ENCODE measurements at places on chromosomes 2 and 18.

- no peak for DNase-seq
These were observed 341.1 kb downstream of the ARL6IP6 start for GRCh38 chr2:153059338-153060052.

DNA sequence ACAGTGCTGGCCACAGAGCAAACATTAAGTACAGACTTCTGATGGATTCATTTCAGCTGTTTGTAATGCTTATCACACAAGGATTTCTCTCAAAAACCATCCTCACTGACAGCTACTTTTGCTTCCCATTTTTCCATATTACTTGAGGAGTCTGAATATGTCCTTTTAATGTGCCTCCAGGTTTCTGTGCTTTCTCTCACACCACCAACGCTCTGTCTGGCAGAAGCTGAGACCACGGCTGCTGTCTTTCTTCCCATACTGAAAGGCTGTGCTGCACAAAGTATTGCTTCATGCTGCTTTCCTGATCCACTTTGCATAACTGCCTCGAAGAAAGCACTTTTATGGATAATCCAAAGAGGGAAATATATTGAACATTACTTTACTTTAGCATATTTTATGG lies 312.1 kb upstream of the ZEB2 start:
- DNase-seq: no peak

DNA sequence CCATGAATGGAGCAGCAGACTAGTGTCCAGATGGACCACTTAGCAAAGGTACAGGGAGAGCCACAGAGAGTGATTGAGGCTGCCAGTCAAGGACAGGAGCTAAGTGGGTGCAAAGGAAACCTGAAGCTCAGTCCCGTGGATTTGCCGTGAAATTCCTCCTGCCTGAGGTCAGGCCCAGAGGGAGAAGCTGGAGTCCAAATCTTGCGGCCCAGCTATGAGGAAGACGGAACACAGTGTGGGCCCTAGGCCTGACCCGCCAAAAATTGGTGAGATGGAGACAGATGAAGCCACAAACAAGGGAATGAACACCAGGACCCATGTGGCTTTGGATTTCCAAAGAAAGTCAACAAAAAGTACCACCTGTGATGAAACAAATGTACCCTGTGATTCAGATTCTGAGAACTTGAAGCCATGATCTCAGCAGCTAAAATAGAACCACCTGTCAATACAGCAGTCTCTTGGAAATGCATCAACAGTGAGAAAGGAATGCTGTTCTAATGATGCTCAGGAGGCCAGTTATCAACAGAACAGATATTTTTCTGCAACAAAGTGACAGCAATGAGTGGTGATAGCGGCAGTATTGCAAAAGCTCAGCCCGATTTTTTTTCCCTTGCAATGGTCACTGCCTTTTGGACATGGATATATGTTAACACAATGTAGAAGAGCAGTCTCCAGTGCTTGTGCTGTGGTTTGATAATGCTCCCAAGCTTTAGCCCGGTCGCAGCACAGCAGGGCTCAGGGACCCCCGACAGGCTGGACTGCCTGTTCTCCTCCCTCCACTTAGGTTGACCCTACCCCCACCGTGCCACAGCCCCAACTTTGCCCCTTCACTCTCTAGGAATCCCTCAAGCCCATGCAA lies 10.7 kb downstream of the COL6A3 start:
- no peak for DNase-seq

DNA sequence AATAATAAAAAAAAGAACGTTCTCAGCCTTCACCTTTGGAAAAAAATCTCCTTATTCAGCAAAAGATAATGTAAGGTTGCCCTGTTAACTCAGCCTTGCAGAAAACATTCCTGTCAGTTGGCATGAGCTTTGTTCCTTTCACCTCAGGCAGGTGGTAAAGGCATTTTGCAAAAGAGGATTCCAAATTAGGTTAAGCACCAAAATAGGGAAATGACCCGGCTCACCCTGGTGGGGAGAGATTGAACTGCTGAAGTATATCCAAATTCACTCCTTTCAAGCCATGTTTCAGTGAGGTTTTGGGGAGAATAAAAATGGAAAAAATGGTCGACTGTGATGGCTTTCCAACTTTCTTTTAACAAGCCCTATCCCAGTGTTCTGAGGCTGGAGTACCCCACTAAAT lies 1988.8 kb upstream of the PIK3C3 start:
- DNase-seq: no peak

DNA sequence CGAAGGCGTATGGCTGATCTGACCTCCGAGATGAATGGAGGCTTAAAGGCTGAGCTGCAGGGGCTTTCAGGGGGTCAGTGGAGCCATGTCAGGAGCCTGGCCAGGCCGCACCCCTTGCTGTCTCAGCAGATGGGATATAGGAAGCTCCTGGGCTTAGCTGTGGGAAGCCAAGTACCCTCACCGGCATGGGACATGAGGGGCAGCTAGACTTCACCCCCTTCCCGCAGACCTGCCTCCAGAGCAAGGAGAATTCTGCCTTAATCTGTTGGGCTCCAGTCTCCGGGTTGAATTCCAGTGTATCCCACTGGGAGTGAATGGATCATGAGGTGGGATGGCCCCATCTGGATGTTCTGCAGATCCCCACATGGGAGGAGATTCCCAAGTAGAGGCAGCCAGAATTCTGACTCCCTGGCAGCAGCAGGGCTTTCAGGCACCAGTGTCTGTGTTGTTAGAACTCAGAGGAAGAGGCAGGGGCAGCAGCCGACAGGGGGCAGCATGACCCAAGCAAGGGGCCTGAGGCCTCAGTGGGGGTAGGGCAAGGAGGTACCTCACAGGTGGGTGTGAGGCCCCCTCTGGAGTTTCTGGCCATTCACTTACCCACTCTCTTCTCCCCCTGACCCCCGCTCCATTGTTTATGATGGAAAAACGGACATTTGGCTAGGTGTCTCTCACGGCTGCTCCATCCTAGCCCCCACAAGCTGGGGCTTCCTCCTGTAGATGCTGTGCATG lies 19.1 kb downstream of the CAPG start:
- peak; percentile 62 for DNase-seq

DNA sequence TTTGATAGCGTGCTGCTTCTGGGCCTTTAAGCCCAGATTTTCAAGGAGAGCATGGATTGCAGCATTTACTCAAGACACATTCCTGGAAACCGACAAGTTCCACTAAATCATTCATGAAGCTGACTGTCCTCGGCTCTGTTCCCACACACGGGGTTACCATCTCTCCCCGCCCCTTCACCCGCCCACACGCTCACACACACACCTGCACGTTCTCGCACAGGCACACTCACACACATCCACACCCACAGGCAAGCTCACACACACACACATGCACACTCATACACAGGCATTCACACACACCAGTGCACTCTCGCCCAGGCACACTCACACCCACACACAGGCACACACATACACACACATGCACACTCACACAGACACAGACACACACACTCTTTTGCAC lies 150.0 kb upstream of the AGAP1 start:
- no peak for DNase-seq

DNA sequence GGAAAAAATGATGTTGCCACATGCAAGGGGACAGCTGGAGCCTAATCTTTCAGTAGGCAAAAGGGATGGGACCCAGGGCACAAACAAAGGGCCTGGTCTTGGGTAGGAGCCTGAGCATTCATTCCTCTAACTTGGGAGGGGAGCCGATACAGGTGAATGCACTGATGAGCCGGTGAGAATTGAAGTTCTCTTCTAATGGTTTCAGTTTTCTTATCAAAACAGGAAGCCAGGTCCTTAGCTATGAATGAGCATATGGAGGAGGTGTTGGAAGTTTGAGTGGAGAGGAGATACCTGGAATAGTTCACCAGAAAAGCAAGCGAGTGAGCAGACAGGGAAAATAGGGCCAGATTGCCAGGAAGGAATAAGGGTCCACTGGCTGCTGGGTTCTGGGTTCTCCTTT lies 10.1 kb downstream of the DPP4 start:
- DNase-seq: no peak

DNA sequence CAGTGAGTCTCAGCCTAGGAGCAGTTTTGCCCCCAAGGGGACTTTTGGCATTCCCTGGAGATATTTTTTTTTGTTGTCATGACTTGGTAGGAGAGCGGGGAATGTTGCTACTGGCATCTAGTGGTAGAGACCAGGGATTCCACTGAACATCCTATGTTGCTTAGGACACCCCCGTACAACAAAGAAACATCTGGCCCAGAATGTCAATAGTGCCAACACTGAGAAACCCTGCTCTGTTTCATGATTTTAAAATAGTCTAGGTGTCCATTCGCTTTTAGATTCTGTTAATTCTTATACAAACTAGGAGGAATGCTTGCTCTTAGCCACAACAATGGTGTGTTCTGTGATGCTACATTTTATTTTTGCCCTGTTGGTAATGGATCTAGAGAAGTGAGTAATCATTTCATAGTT lies 225.8 kb upstream of the SIX3 start:
- no peak for DNase-seq

DNA sequence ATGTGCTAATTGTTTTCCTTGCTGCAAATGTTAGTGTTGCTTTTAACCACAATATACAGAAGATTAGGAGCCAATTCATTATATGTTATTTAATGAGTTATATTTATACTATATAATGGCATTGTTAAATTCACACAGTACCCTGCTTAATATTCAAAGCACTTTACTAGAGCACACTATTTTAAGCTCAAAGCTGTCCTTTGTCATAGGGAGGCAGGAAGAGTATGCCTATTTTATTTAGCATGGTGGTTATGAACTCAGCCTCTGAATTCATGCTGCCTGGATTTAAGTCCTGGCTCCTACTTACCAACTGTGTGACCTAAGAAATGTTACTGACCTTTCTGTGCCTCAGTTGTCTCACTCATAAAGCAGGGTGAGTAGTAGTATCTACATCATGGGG lies 80.5 kb downstream of the FASTKD2 start:
- DNase-seq: no peak

DNA sequence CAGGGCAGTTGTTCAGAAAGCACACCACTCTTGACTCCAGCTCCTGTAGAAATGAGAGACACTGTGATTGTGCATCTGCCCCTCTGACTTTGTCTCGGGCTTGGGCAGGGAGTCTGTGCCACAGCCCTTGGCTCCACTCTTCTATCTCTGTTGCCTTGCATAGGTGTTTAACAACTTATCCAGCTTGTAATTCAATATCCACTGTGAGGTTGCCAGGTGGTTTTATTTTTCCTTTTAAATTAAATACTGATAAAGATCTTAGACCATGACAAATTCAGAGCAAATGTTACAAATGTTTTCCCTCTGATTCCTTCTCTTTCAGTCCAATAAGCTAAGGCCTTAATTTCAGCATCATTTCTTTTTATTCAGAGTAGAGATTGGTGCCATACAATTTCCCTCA lies 421.7 kb downstream of the STK39 start:
- no peak for DNase-seq

GRCh38 chr2:191670076-191670475 lies 7.9 kb upstream of the NABP1 start:
- no peak for DNase-seq

- no peak for DNase-seq
These were observed 298.1 kb downstream of the TGIF1 start for GRCh38 chr18:3748086-3748485.

DNA sequence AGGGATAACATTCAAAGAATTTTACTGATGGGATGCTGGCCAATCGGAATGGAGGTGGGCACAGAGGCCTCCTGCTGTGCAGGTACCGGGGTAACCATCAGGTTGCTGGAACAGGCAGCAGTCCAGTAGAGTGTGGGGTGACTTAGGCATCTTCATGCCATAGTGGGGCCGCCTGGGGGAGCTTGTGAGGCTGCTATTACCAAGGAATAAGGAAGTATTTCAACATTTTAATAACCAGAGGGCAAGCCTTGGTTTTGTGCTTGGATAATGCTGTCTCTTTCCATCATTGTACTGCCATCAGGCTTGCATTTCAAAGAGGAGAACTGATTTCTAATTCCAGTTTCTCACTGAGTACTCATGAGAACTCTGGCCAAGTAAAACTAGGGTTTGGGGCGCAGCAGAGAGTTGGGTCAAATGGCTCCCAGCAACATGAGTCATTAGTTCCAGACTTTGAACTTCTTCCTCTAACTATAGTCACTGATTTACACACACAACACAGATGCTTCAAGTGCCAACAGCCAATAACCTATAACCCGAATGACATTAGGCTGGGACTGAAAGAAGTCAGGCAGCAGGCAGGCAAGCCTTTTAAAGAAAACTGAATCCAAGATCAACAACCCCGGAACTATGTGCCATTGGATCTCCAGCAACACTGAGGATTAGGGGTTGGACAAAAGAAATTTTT lies 56.1 kb upstream of the FHL2 start:
- DNase-seq: no peak

DNA sequence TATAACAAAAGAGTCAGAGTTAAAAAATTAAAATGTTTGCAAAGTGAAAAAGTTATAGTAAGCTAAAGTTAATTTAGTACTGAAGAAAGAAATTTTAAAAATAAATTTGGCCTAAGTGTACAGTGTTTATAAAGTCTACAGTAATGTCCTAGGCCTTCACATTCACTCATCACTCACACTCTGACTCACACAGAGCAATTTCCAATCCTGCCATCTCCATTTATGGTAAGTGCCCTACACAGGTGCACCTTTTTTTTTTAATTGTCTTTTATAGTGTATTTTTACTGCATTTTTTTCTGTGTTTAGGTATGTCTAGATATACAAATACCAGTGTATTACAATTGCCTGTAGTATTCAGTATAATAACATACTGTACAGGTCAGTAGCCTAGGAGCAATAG lies 562.9 kb downstream of the PIK3C3 start:
- no peak for DNase-seq

GRCh38 chr2:228819701-228820100 lies 451.4 kb downstream of the PID1 start:
- DNase-seq: no peak

- DNase-seq: no peak
These were observed 48.2 kb upstream of the TFCP2L1 start for GRCh38 chr2:121333231-121333630.

- DNase-seq: no peak
These were observed 95.4 kb downstream of the AAK1 start for GRCh38 chr2:69547984-69548715.

DNA sequence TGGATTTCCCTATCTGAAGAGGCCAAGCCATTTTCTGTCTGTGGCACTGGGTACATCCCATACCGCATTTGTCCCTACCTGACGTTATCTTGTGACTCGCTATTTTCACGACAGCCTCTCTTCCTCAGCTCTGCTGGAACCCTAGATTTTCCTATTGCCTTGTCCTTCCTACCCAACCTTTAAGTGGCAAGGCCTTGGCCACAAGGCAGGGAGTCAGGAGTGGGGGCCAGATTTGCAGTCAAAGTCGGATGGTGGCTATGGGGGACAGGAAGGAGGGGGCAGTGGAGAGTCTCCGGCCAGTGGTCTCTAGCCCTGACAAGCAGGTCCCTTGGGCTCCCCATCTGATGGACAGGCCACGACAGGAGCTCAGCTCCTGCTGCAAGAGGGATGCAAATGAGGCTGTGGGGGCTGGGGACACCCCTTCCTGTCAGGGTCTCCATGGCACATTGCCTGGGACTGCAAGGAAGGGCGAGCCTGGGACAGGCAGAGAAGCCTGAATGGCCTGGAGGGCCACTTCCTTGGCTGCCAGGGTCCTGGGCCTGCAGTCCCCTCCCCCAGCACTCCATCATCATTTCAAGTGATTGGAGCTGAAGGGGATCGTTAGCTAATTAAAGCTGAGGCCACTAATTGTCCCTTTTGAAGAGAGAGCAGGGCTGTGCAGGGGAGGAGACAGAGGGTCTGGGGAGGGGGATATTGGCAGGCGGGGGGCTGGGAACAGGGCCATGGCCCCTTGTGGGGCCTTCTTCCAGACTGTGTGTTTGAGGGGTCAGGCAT lies 6.3 kb upstream of the ECEL1 start:
- no peak for DNase-seq

- DNase-seq: no peak
These were observed 154.5 kb downstream of the MGAT5 start for GRCh38 chr2:134408386-134408785.

GRCh38 chr2:211688196-211688595 lies 850.4 kb downstream of the ERBB4 start:
- no peak for DNase-seq
